ENCODE measurements at places on chromosomes 3 and 15.

DNA sequence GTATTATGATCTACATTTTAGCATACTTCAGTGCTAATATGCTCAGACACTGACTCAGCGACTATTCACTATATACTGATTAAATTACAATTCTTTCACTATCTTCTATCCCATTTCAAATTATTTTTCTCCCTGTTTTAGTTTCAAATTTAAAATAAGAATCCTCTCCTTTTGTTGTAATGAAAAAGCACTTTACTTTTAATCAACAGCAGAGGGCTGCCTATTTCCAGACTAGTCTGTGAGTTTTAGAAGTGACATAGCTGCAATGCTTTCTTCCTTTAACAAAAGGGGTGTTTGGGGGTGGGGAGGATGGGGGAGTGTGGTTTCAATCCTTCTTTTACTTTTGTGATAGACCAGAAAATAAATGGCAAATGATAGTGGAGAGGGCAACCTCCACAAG lies 2.4 kb downstream of the NEDD4 start:
- no peak for DNase-seq

GRCh38 chr3:28777806-28778475 lies 429.3 kb upstream of the AZI2 start:
- no peak for DNase-seq

DNA sequence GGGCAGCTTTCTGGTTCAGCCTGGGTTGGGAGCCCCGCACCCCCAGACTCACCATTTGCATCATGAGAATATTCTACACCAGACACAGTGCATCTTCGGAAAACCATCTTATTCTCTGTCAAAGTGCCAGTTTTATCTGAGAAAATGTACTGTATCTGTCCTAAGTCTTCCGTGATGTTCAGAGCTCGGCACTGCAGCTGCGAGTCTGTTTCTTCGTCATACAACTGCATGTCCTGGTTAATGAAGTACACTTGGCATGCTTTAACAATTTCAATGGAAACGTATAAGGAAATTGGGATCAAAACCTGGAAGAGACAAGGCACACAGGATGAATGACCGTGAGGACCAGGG lies 141.5 kb downstream of the ATP10A start:
- DNase-seq: no peak

DNA sequence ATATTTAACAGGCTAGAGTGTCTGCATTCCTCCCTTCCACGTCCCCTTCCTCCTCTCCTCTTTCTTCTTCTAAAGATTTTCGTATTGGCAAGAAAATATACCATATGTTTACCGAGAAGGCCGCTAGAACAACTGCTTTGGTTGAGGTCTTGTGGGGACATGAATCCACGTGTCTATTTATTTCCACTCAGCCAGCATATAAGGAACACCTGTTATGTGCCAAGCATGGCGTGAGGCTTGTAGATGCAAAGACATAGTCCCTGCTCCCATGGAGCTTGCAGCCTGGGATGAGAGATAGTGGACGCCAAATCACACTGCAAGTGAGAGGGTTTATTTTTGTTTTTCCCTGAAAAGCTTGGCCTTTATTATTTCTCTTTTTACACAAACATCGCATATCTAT lies 57.1 kb downstream of the SLC7A14 start:
- DNase-seq: no peak

GRCh38 chr3:126900859-126901540 lies 81.9 kb upstream of the PLXNA1 start:
- no peak for DNase-seq

DNA sequence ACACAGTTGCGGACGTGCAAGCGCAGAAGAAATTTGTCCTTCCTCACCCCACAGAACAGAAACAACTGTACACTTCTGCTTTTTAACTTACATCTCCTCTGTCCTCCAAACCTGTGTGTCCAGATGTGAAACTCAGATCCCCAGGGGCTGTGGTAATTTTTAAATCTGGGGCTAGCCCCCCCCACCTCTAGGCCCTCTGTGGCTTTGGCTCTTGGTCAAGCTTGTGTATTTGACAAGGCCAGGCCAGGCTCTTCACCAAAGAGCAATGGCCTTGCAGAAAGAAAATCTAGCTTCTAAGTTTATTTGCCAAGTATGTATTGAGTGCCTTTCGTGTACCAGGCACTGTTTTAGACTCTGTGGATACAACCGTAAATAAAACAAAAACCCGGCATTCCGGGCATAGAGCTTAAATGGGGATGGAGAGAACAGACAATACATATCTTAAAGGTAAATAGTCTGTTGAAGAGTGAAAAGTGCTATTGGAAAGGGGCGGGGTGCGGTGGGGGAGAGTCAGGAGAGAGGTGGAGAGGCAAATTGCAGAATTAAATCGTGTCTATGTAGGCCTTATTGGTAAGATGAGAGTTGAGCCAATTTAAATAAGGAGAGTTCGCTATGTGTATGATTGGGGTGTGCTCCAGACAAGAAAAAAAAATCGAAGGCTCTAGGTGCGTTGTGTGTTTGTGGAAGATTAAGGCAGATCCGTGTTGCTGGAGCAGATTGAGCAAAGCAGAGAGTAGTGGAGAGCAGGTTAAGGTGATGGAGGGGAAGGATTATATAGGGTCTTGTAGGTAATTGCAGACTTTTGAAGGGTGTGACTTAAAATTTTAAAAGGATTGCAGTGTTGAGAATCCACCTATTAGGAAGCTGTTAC lies 781 bp upstream of the DPH6 start:
- no peak for DNase-seq

Measured in kidney glomerular epithelial cell (primary cell).